ENCODE measurements at places on chromosomes 4 and X. TPM values are rescaled to one million over a fixed set of nuclear protein-coding genes. Genes with fewer than 3 reads are reported as not detected.
A peak's percentile ranks its signal among the peaks of the same experiment; 100 is the strongest.

GRCh38 chrX:152926279-152926678 is 28.4 kb downstream of the ZNF185 start:
- DNase-seq, result peak; percentile 75

- DNase-seq, result no peak
Measured at GRCh38 chrX:36898301-36898700, 109.9 kb upstream of the FAM47C start.

DNA sequence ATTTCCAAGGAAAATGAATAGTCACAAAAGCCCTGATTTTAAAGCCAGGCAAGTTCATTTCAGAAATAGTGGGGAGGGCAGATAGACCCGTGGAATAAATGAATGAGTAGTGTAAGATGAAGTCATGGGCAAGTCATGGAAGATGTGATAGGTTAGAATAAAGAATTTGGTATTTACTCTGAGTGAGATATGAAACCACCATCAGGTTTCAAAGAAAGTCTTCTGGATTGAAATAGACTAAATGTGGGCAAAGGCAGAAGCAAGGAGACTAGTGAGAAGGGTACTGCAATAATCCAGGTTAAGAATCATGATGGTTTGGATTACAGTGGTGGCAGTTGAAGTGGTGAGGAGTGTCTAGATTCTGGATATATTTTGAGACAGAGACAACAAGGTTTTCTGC is 218.5 kb upstream of the AFF2 start:
- DNase-seq, result no peak

GRCh38 chr4:154422152-154422551 is 69.4 kb downstream of the DCHS2 start:
- no peak for DNase-seq

DNA sequence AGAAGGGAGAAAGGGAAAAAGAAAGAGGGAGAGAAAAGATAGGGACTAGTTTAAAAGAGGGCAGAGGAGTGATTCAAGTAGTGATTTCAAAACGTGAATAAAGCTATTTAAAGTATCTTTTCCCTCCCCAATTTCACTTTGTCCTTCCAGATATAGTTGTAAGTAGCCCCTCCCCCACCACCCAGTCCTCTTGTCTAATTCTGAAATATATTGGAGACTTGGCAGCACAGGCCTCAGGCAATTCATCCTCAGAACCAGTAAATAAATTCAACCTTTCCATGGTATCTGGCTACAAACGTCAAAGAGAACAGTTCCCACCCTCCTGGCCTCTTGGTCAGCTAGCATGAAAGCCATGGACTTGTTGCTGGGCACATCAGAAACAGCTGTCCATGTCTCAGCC is 169.5 kb upstream of the SCML1 start:
- DNase-seq, result no peak

GRCh38 chr4:169210504-169211118 is 60.1 kb downstream of the SH3RF1 start:
- no peak for DNase-seq

MAGEB2 gene
- polyA plus RNA-seq, result not detected

GRCh38 chr4:176099314-176099713 is 33.7 kb downstream of the WDR17 start:
- DNase-seq, result no peak

DNA sequence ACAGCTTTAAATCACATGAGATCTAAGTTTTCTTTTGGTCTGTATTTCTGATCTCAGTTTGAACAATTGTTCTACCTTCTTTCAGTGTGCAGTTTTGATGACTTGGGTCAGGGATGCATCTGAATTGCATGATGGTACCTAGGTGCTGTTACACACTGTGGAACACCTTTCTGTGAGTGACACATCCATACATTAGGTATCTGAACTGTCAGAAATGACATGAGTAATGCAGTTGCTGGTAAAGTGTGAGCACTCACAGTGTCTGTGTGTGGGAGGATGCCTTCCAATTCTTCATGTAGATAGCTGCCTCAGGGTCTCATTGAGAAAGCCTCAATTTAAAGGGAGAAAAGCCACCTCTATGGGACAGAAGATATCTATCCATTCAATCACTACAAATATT is 411.9 kb downstream of the PPARGC1A start:
- no peak for DNase-seq

CDKN2AIP gene
- 9.6 TPM for polyA plus RNA-seq

DNA sequence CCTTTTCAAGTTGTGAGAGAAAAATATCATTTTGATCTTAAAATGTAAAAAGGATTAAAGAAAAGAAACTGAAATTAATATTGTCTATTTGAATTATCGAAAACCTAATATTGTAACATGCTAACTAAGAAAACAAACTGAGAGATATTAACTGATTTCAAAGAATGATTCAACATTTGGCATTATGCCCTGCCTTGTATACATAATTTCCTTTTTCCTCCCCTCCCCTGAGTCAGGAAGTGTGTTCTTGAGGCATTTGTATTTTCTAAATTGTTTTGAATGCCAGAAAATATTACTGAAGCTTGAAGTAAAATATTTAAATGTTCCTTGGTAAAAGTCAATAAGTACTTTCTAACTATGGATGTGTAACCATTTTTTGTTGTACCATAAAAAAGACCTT is 49.4 kb downstream of the RPS6KA3 start:
- DNase-seq, result peak; percentile 13

CAPN6 gene
- polyA plus RNA-seq, result not detected

ZDHHC15 gene
- polyA plus RNA-seq, result not detected

CSAG2 gene
- polyA plus RNA-seq, result not detected

GRCh38 chr4:24736066-24736465 is 59.3 kb upstream of the SOD3 start:
- DNase-seq, result peak; percentile 9

KCND1 gene
- polyA plus RNA-seq, result 0.69 TPM

TAF1 gene
- 21.1 TPM for polyA plus RNA-seq

ACSL1 gene
- polyA plus RNA-seq, result 9.4 TPM

- no peak for DNase-seq
Measured at GRCh38 chr4:45554423-45554822, 569.4 kb downstream of the GABRG1 start.

TLR7 gene
- not detected for polyA plus RNA-seq

XAGE2 gene
- not detected for polyA plus RNA-seq

FATE1 gene
- polyA plus RNA-seq, result not detected

- DNase-seq, result no peak
Measured at GRCh38 chr4:79013756-79014155, 74.5 kb upstream of the PAQR3 start.

NR3C2 gene
- not detected for polyA plus RNA-seq

GRCh38 chrX:38221391-38221929 is 789 bp upstream of the SRPX start:
- DNase-seq, result no peak

- DNase-seq, result no peak
Measured at GRCh38 chr4:27742816-27743215, 882.2 kb downstream of the STIM2 start.

CT45A5 gene
- not detected for polyA plus RNA-seq

GRCh38 chrX:119826399-119826959 is 26.3 kb downstream of the UPF3B start:
- no peak for DNase-seq

GRIA3 gene
- polyA plus RNA-seq, result not detected

DNA sequence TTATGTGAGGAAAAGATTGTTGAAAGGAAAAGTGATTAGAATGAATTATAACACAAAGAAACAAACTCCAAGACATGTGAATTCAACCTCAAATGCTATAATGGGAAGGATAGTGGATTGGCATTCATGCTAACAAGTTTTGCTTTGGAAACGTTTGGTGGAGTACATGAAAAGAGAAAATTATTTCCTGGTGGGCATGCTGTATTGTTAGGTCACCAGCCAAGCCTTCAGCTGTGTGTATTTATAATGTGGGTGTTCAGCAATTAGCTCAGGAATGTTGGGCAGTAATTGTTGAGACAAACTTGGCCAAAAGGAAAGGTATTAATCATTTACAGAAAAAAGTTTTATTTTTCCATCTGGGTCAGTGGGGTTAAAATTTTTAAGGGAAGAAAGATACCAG is 198.9 kb upstream of the ARSJ start:
- DNase-seq, result no peak

GRCh38 chr4:169315530-169316343 is 45.0 kb upstream of the SH3RF1 start:
- DNase-seq, result peak; percentile 9

DNA sequence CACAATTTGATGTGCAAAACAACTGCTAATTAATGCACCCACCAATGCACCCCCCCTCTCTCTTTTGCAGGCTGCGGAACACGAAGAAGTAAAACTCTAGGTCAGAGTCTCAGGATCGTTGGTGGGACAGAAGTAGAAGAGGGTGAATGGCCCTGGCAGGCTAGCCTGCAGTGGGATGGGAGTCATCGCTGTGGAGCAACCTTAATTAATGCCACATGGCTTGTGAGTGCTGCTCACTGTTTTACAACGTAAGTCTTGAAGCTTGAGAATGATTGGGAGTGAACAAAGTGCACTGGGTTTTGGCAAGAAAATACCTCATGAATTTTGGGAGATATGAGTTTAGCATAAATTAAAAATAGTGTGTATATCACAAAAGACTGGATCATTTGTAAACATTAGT is 28.9 kb downstream of the TMPRSS11E start:
- no peak for DNase-seq

GLOD5 gene
- not detected for polyA plus RNA-seq

DNA sequence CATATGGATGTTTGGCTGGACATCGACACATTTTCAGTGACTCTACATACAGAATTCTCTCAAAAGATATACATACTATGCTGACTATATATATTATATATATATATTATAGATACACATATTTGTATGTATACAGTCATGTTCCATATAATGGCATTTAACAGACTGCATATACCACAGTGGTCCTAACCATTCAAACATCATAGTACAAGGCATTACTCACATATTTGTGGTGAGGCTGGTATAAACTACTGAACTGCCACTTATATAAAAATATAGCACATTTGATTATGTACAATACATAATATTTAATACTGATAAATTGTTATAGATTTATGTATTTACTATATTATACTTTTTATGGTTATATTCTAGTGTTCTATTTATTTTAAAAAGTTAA is 168.5 kb downstream of the IL15 start:
- no peak for DNase-seq

GRCh38 chrX:82163701-82164100 is 961.8 kb downstream of the SH3BGRL start:
- no peak for DNase-seq

HELT gene
- polyA plus RNA-seq, result not detected

SLIT2 gene
- not detected for polyA plus RNA-seq

DNA sequence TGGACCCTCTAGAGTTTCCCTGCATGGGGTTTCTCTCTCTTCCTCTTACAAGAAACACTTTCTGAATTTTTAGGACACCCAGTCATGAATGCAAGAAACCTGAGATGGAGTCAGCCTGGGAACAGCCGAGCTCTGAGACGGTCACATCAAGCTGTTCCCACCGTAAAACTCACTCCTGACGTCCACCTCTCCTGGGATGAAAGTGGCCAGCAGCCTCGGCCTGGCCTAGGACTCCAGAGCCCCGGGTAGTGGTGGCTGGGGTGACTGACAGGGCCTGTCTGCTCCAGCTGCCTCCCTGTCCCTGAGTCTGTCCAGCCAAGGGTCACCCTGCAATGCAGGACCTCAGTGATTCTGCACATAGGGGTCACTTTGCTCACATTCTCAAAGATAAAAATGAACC is 217.8 kb downstream of the SHOX start:
- no peak for DNase-seq

SPACA5 gene
- not detected for polyA plus RNA-seq

DNA sequence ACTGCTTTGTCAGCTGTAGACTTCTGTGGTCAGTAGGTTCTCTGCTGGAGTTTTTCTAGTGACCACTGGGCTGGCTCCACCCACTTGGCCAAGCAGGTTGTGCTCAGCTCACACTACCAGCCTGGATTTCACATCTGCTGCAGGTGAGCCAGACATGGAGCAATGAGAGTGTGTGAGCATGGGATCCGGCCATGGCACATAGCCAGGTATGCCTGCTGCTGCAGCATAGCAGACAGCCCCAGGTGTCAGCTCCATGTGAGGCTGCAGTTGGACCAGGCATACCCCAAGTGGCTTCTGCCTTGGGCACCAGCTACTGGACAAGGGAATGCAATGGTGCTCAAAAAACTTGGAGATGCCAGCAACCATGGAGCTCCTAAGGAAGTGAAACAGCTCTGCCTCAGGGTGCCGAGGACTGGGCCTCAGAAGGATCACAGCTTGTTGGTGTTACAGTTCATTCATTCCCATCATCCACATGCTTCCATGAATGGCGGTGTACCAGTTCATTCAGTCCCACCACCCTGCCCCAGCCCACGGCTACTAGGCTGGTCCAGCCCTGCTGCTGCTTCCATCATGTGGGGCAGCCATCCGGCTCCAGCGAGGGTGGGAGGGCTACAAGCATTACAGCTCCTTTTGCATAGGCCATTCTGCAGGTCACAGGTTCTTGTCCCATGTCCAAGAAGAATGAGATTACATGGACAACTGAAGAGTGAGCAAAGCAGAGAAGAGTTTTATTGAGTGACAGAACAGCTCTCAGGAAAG is 389.1 kb upstream of the PCDH7 start:
- no peak for DNase-seq

DNA sequence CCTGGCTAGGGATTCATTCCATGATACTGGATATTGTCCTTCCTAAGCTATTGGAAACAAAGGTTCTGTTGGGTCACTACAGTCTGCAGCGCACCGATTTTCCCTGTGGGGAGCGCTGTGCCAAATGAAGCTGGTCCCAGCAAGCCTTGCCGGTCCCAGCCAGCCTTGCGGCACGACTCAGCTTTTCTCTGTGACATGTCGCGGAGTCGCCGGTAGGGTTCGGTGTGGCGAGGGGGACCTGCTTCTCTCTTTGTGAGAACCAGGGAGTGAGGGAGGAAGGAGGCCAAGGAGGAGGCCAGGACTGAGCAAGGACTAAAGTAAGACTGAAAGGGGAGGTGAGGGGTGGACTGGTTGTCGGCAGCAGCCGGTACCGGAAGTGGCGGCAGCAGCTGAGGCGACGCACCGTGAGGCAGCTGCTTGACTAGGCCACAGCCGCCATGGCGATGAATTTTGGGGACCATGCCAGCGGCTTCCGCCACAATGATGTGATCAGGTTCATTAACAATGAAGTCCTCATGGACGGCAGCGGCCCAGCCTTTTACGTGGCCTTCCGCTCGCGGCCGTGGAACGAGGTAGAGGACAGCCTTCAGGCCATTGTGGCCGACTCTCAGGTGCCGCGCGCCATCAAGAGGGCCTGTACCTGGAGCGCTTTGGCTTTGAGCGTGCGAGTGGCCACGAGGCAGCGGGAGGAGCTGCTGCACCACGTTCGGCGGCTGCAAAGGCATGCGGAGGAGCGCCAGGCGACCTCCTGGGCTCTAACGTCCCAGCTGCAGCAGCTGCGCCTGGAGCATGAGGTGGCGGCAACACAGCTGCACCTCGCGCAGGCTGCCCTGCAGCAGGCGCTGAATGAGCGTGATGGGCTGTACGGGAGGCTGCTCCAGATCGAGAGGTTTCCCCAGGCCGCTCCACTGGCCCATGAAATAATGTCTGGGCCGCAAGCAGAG is at the start of gene TEX13D:
TSS of gene TEX13D (plus strand) at position 180 of the 944 bp plus-strand sequence. CDS start at position 438, 258 bp downstream.
- no peak for DNase-seq
